CD4-positive, alpha-beta T cell treated with Interleukin-21 for 1 hour (primary cell): ENCODE measurements at places on chromosomes 7 and 10.
A peak's percentile ranks its signal among the peaks of the same experiment; 100 is the strongest.

DNA sequence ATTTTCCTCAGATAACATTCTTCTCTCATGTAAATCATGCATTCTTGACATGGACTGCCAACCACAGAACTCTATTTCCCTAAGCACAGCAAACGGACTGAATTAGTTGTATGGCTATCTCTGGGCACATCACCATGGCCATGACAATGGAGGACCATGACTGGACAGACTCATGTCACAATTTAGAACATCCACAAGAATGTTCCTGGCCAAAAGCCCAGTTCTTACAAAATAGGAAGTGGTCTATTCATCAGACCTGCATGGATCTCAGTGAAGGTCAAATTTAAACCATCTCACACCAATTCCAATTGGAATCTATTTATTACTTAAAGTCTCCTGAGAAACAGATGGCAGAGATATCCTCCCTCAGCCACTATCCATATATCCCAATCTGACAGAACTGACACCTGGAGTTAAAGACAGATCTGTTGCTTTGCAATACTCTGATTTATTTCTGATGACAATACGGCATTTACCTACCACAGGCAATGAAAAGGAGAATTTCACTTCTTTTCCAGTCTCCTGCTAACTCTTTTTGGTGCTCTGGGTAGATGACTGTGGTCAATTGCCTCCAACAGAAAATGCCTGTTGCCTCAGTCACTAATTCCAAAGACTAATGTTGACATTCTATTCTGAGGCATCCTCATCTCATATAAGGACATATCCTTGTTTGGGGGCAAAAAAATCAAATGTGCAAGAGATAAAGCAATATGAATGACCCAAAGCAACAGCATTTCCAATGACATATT is 254.8 kb downstream of the HTR7 start:
- no peak for DNase-seq

GRCh38 chr10:92690211-92690914 is 608 bp downstream of the HHEX start:
- DNase-seq = peak; percentile 55

DNA sequence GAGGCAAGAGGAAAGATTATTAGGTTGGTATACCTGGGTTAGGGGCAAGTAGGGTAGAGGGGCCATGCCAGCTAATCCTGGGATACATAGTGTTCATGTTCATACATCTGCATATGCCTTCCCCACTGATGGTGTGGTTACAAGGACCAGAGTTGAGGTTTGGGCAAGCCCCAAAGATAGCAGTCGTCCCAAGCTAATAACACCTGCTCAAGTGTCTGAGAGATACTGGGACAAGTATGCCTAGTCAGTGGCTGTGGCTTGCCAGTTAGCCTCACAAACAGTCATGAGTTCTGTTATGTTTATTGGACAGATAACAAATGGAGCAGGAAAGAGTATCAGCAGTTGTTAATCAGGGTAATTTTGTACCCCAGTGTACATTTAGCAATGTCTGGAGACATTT is 139.6 kb downstream of the ADAM22 start:
- DNase-seq = no peak

DNA sequence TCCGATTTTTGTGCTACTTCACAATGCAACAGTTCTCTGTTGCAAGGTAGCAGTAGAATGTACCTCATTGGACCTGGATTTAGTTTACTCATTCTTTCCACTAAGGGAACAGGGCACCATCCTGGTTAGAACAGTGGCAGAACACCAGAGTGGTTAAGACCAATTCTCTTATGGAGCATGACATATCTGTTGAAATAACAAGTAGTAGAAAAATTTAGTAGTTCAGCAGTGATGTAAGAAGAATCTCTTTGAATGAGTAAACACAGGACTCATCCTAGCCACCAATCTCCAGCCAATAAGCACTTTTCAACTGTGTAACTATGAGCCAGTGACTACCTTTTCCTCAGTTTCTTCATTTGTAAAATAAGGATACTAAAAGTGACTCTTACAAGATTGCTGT is 2.4 kb downstream of the ANKRD22 start:
- no peak for DNase-seq

DNA sequence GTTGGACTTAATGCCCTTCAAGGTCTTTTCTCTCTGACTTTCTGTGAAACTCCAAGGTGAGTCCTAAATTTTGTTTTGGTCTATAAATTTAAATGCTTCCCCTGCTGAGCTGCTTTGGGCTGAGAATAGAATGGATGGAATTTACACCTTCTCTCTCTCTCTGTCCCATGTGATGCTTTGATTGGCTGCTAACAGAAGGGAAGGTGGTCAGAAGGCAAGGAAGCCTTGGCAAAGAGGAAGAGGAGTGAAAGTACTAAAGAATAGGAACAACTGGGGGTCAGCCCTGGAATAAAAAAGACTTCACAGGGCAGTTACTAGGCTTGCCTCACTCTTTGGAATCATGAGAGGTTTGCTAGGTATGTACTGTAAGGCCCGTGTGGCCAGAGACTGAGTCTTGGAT is 260.2 kb downstream of the AUTS2 start:
- DNase-seq = no peak

GRCh38 chr10:36624551-36625100 is 500.8 kb upstream of the ANKRD30A start:
- no peak for DNase-seq

DNA sequence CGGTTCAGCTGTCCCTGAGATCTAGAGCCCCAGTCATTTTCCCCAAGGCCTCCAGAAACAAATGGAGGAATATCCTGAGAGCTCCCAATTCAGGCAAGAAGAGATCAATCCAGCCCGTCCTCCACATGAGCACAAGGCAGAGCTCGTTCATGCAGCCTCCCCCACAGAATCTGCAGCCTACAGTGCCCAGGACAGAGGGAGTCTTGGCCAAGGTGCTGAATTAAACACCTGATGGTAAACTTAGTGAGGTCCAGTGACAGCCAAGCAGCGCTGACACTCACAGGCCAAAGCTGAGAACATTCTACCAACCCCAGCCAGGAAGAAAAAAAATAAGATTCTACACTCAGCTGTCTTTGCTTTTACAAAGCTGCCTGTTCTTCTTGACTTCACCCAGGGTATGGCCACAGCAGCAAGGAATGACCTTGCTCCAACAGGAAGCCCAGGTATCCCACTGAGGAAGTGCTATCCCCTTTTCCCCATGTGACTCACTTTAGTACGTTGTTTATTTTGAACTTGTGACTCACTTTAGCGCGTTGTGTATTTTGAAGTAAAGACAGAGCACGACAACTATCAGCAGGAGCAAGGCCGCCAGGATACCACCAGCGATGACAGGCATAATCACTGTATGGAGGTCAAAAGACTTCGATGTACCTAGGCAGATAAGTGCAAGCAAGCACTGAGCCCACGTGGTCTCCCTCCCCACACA is 4.4 kb upstream of the CUZD1 start:
- no peak for DNase-seq

DNA sequence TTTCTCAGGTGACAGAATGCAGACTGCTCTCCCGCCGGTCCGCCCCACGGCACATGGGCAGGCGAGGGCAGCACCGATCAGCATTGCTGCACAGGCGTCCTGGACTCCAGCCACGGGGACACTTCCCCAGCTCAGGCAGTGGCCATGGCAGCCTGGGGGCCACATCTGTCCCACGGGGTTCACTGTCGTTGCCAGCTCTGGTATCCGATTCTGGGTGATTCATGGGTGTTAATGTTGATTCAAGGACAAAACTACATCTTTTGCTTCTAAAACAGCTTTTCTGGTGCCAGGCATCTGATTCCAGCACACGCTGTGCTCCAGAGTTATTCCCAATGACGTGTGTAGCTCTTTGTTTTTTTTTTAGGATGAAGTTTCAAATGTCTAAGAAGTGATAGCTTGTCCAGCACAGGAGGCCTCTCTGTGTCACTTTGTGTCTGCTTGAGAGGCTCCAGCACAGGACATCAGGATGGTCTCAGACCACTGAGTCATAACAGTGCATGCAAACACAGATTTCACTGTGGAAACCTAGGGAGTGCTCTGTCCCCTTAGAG is 218.0 kb downstream of the WDR37 start:
- no peak for DNase-seq

DNA sequence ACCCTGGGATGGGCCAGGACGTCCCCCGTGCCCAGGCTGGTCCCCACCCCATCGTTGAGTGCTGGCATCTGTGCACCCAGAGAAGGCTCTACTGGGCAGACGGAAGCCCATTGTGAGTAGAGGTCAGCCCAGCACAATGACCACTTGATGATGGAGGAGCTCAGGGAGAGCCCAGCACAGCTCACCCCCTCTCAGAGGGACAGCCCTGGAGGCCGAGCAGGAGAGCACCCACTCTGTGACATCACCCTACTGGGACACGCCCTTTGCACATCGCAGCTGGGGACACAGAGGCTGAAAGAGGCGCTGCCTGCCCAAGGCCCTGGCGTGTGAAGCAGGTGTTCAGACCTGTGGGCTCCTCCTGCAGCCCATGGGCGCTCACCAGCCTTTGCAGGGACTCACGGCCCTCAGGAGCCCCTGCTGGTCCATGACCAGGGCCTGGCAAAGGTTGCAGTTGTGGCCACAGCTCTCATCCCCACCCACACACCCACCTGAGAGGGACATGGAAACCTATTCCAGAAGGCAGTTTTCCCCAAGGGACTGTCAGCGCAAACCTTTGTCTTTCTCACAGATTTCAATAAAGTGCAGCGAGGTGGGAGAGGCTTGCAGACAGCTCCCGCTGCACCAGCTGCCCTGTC is 67.2 kb upstream of the PPP2R2D start:
- DNase-seq = no peak
